ENCODE measurements at places on chromosomes 6 and 20. TPM values are rescaled to one million over a fixed set of nuclear protein-coding genes. Genes with fewer than 3 reads are reported as not detected.
A peak's percentile ranks its signal among the peaks of the same experiment; 100 is the strongest.

DNA sequence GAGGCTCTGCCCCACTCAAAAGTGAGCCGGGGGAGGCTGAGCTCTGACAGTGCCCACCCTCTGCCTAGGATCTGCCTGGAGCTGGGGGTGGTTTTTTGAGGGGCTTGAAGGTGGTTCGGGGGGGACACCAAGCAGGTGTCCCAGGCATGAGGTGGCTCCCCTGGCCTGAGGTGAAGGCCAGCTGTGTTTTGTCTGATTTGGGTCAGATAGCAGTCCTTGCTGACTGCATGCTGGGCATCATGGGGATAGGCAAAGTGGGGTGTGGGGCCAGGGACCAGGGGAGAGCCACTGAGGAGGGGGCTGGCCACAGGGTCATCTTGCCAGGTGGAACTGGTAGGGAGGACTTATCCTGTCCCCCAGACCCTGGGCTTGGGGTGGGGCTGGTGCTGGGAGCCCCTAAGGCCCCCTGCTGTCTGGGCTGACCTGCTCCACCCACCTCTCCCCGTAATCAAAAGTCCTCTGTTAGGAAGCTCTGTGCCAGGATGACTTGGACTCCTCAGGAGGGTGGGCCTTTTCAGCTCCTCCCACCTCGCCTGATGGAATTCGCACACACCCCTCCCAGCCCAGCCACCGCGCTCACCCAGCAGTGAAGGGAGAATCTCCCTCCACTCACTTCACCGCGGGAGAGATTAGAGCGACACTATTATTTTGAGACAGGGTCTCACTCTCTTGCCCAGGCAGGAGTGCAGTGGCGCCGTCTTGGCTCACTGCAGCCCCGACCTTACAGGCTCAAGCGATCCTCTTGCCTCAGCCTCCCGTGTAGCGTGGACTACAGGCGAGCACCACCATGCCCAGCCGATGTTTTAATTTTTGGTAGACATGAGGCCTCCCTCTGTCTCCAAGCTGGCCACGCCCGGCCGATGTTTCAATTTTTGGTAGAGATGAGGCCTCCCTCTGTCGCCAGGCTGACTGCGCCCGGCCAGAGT, 1.5 kb upstream of the COL9A3 start:
- no peak overlapping the region for H3K4me3 ChIP-seq
- peaks cover 18% of the 10 kb centered on the region for H3K4me1 ChIP-seq
- H3K36me3 ChIP-seq: peaks cover 22% of the 10 kb centered on the region
- no peak overlapping the region for H3K27ac ChIP-seq
- DNase-seq: no peak

DNA sequence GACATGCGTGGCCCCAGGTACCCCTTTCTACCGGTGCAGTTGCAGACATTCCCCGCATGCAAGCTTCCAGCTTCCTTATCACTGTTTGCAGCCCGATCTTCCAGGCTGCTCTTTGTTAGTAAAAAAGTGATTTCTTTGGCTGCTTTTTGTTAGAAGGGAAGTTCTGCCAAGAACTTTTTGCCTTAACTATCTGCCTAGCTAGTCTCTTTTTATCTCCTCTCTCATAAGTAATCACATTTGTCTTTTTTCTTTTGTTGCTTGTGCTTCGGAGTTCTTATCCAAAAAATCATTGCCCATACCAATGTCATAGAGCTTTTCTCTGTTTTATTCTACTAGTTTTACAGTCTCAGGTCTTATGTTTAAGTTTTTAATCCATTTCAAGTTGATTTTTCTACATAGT, 20.3 kb downstream of the FAM162B start:
- peaks cover 4% of the 10 kb centered on the region for H3K27me3 ChIP-seq
- H3K27ac ChIP-seq: no peak overlapping the region
- H3K4me1 ChIP-seq: no peaks in the 10 kb centered on the region
- no peak for DNase-seq
- H3K36me3 ChIP-seq: no peaks in the 10 kb centered on the region

GRCh38 chr20:38001981-38002380, 31.3 kb downstream of the TTI1 start:
- H3K27me3 ChIP-seq: no peaks in the 10 kb centered on the region
- no peak overlapping the region for H3K27ac ChIP-seq
- peaks cover 77% of the 10 kb centered on the region for H3K36me3 ChIP-seq
- no peak overlapping the region for H3K4me3 ChIP-seq

GRCh38 chr20:4038047-4038459, 22.7 kb upstream of the RNF24 start:
- H3K27me3 ChIP-seq: no peaks in the 10 kb centered on the region
- peak overlapping the region; percentile 70 for H3K4me3 ChIP-seq
- peak overlapping the region; percentile 67 for H3K27ac ChIP-seq
- peaks cover 16% of the 10 kb centered on the region for H3K4me1 ChIP-seq

GRCh38 chr6:132683543-132683942, 24.6 kb upstream of the TAAR1 start:
- H3K4me1 ChIP-seq: no peaks in the 10 kb centered on the region
- no peak overlapping the region for H3K4me3 ChIP-seq
- no peak for DNase-seq
- H3K36me3 ChIP-seq: no peaks in the 10 kb centered on the region
- no peak overlapping the region for H3K27ac ChIP-seq
- H3K27me3 ChIP-seq: peaks cover 1% of the 10 kb centered on the region

DNA sequence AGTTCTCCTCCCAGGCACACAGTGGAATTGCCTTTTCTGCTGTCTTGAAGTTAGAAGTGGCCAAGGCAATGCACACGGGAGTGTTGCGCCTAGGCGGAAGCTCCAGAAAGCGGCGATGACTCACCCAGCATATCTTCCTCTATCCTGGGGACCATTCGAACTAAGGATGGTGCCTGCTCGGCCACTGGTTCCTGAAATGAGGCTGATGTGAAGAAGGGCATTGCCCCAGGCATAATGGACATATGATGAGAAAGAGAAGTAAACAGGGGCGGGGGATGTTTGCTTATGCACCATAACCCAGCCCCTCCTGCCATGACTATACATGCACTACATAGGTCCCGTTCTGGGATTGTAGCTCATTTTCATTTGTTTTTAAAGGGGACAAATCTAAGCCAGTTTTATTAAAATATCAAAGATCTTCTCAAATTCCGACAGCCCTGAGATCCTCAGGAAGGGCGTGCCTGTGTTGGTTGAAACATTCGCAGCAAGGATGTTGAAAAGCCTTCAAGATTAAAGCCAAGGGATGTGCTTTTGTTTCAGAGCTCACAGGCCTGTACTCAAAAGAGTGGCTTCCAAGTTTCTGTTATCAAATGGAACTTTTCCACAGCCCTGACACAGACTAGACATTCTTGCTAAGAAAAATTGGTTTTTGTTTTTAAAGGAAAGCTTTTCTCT, 218.5 kb downstream of the LY86 start:
- peaks cover 13% of the 10 kb centered on the region for H3K4me1 ChIP-seq
- no peak overlapping the region for H3K4me3 ChIP-seq
- no peak overlapping the region for H3K27ac ChIP-seq
- no peaks in the 10 kb centered on the region for H3K36me3 ChIP-seq
- DNase-seq: no peak

GRCh38 chr20:50092436-50092835, 20.5 kb downstream of the UBE2V1 start:
- DNase-seq: no peak
- peaks cover 51% of the 10 kb centered on the region for H3K36me3 ChIP-seq
- no peak overlapping the region for H3K27ac ChIP-seq
- H3K27me3 ChIP-seq: no peaks in the 10 kb centered on the region

GRCh38 chr6:68634726-68635411, at the start of gene ADGRB3:
Gene ADGRB3 (plus strand): TSS chr6:68635282. CDS start chr6:68638676, 3,394 bp downstream.
- no peak within 1 kb of the TSS for H3K27ac ChIP-seq
- H3K36me3 ChIP-seq: no peaks in the 10 kb centered on the region
- H3K4me3 ChIP-seq: no peak within 1 kb of the TSS

- no peaks in the 10 kb centered on the region for H3K27me3 ChIP-seq
- no peak overlapping the region for H3K27ac ChIP-seq
- H3K4me3 ChIP-seq: no peak overlapping the region
- no peaks in the 10 kb centered on the region for H3K4me1 ChIP-seq
These were observed 298.7 kb upstream of the MARCKS start for GRCh38 chr6:113558431-113558830.

GRCh38 chr20:33391722-33392415, 9.4 kb downstream of the CDK5RAP1 start:
- H3K27me3 ChIP-seq: no peaks in the 10 kb centered on the region
- no peak overlapping the region for H3K27ac ChIP-seq
- no peaks in the 10 kb centered on the region for H3K4me1 ChIP-seq
- H3K36me3 ChIP-seq: peaks cover 64% of the 10 kb centered on the region

DNA sequence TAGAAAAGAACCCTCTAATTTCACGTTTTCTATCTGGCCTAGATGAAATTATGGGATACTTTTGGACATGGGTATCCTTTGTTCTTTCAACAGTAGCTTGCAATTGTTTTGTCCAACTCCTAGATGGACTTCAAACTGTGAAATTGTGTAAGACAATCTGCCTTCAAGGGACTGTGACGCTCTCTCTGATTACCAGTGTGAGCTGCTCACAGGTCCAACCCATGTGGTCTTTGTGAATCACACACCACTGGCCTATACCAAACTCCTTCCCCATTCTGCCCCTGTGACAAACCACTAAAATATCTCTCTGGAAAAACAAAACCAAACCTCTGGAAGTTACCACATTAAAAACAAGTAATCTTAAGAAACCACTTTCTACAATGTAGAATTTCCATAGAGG, 59.5 kb downstream of the NINL start:
- peaks cover 2% of the 10 kb centered on the region for H3K27me3 ChIP-seq
- H3K4me1 ChIP-seq: no peaks in the 10 kb centered on the region
- H3K27ac ChIP-seq: no peak overlapping the region
- H3K36me3 ChIP-seq: no peaks in the 10 kb centered on the region
- no peak for DNase-seq

DNA sequence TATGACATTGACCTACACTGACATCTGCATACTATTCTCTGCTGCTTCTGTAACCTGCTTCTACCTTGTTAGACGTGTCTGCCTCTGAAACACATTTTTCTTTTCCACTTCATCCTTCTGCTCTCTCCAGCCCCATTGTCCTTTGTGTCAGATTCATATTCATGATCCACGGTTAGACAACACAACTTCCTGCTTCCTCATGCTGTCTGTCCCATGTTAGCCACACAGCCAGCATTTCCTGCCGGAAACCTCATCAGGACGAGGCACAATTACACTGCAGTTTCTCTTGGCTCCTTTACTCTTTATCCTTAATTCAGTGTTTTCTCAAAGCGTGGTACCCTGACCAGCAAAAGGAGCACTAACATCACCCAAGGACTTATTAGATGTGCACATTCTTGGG, 150.2 kb downstream of the TBC1D7 start:
- H3K36me3 ChIP-seq: no peaks in the 10 kb centered on the region
- H3K4me1 ChIP-seq: no peaks in the 10 kb centered on the region
- H3K27ac ChIP-seq: no peak overlapping the region

- DNase-seq: no peak
- no peak overlapping the region for H3K4me3 ChIP-seq
- H3K27me3 ChIP-seq: no peaks in the 10 kb centered on the region
- no peaks in the 10 kb centered on the region for H3K4me1 ChIP-seq
- H3K36me3 ChIP-seq: no peaks in the 10 kb centered on the region
- H3K27ac ChIP-seq: no peak overlapping the region
These were observed 284.5 kb downstream of the ADGRB3 start for GRCh38 chr6:68919537-68919936.

- H3K27ac ChIP-seq: no peak overlapping the region
- H3K4me1 ChIP-seq: no peaks in the 10 kb centered on the region
- no peak for DNase-seq
- H3K36me3 ChIP-seq: no peaks in the 10 kb centered on the region
- H3K27me3 ChIP-seq: no peaks in the 10 kb centered on the region
- H3K4me3 ChIP-seq: no peak overlapping the region
These were observed 34.8 kb downstream of the WRNIP1 start for GRCh38 chr6:2799936-2800527.

DNA sequence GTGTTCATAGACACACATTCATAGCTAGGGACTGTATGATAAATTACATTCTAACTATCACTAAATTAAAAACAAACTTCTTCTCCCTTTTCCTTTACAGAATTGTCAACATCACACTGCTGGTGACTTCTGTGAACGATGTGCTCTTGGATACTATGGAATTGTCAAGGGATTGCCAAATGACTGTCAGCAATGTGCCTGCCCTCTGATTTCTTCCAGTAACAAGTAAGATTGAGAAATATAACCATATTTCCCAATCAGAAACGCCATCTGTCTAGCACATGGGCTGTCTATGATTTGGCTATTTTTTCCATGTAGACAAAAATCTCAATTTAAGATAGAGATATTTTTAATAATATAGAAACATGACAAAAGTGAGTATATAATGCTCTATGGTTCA, 367.7 kb downstream of the ARHGAP18 start:
- no peaks in the 10 kb centered on the region for H3K4me1 ChIP-seq
- H3K36me3 ChIP-seq: no peaks in the 10 kb centered on the region
- DNase-seq: no peak
- no peak overlapping the region for H3K27ac ChIP-seq
- peaks cover 2% of the 10 kb centered on the region for H3K27me3 ChIP-seq

DNA sequence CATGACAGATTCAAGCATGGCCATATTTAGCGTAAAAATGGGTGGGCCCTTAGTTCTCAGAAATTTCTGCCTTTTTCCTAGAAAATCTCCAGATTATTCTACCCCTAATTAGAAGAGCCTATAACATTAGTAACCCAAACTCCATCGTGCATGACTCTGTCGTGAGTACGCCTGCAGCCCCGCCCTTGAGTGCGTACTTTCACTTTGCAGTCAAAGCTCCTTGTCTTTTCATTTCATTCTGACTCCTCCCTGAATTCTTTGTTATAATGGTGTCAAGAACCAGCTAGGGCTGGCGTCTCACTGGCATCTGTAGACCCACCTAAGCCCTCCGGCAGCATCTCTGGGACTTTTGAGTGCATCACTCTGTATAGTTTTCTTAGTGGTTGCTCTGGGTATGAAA, 61.7 kb upstream of the NOX3 start:
- no peak overlapping the region for H3K27ac ChIP-seq
- H3K36me3 ChIP-seq: no peaks in the 10 kb centered on the region
- H3K4me1 ChIP-seq: no peaks in the 10 kb centered on the region

GRCh38 chr6:13163161-13163944, 165.0 kb downstream of the TBC1D7 start:
- no peaks in the 10 kb centered on the region for H3K4me1 ChIP-seq
- no peaks in the 10 kb centered on the region for H3K36me3 ChIP-seq
- no peak overlapping the region for H3K27ac ChIP-seq
- DNase-seq: no peak
- no peaks in the 10 kb centered on the region for H3K27me3 ChIP-seq
- H3K4me3 ChIP-seq: no peak overlapping the region

GRCh38 chr6:69732640-69733039, 64.2 kb downstream of the LMBRD1 start:
- no peaks in the 10 kb centered on the region for H3K27me3 ChIP-seq
- H3K4me3 ChIP-seq: no peak overlapping the region
- no peaks in the 10 kb centered on the region for H3K4me1 ChIP-seq

- peak; percentile 27 for DNase-seq
- peaks cover 2% of the 10 kb centered on the region for H3K27me3 ChIP-seq
These were observed 94.7 kb downstream of the ANKRD6 start for GRCh38 chr6:89527634-89528033.

- no peaks in the 10 kb centered on the region for H3K4me1 ChIP-seq
- DNase-seq: no peak
- H3K36me3 ChIP-seq: no peaks in the 10 kb centered on the region
- no peaks in the 10 kb centered on the region for H3K27me3 ChIP-seq
These were observed at the start of gene CST9 for GRCh38 chr20:23605867-23606651. Gene CST9 (minus strand): TSS chr20:23605917. CDS start chr20:23605864, 53 bp downstream.

SH3BGRL2 gene
- 4.7 TPM for total RNA-seq

DYNLT2 gene
- 3.9 TPM for total RNA-seq

TP53INP2 gene
- 60.9 TPM for total RNA-seq

PREP gene
- total RNA-seq: 33.8 TPM

HLA-DQB1 gene
- total RNA-seq: 204 TPM

RBPJL gene
- not detected for total RNA-seq

MRAP2 gene
- not detected for total RNA-seq

CST4 gene
- not detected for total RNA-seq

SLC17A2 gene
- not detected for total RNA-seq

KATNA1 gene
- 22.9 TPM for total RNA-seq

TP53TG5 gene
- not detected for total RNA-seq

Data from CD4-positive, CD25-positive, alpha-beta regulatory T cell (primary cell).